Fibroblast of the aortic adventitia (primary cell): ENCODE measurements at places on chromosomes 6 and 20.

GRCh38 chr20:10502098-10502526 lies 67.0 kb downstream of the SLX4IP start:
- no peak for DNase-seq

- no peak for DNase-seq
Observed at GRCh38 chr20:38770546-38770945, 22.3 kb downstream of the ACTR5 start.

DNA sequence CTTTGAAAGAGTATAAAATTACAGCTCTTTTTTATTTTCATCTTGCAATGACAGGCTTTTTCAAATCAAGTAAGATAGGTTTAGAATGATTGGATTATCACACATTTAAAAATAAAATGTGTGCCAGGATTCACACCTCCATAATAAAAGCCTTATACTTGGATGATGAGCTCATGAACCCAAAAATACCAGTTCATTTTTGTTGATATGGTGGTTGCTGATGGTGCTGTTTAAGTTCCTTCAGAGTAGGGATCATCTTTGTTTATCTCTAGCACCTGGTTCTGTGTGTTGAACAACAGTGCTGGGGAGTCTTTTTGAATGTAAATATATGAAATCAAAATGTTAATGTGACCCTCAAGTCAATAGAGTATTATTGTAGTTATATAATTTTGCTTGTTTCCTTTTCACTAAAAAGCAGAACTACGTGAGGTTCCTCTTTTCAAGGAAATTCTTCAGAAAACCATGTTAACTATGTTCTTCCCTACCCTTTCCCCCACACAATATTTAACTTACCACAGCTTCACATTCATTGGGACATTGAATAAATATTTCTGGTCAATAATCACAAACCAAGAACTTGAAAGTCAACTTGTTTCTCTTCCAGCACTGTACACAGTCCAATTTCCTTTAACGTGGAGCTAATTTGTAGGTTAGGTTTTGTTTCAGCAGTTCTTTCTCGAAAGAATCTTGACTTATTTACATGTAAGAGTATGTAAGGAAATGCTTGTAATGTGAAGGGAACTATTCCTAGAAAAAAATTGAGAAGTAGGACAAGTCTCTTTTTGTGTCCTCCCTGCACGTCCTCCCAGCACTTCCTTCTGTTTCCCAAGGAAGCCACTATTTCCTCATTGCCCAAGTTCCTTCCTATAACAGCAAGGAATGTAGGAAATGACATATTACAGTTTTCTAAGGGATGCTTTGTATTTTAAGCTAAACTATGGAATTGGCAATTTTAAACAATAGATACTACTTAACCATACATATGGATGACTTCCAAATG lies 945.9 kb upstream of the CITED2 start:
- DNase-seq = peak; percentile 20

DNA sequence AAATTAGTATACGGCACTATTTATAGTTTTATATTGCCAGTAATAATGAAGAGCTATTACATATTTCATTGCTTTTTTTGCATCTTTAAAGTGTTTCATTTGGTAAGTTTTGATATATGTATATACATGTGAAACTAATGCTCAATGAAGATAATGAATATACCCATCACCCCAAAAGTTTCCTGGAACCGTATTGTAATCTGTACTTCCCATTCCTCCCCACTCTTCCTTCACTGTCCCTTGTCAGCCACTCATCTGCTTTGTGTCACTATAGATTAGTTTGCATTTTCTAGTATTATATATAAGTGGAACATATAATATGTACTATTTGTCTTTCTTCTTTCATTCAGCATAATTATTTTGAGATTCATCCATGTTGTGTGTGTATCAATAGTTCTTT lies 10.3 kb upstream of the TBC1D32 start:
- DNase-seq = no peak

DNA sequence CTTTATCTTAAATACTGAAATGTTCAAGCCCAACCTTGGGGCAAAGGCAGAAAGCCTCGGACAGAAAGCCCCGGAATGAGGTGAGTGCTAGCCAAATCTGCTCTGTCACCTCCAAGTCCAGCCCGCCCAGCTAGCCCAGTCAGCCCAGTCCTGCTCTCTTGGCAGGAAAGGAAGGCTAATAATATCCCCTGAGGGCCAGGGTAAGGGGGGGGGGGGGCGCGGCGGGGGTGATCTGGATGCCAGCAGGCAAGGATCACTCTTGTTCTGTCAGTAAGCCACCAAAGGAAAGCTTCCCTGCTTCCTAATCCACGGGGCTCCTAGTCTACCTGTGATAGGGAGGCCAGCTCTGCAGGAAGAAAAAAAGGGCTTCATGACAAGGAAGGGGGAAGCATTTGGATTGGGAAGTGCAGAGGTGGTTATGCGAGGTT lies 1.1 kb downstream of the NDRG3 start:
- peak; percentile 61 for DNase-seq

DNA sequence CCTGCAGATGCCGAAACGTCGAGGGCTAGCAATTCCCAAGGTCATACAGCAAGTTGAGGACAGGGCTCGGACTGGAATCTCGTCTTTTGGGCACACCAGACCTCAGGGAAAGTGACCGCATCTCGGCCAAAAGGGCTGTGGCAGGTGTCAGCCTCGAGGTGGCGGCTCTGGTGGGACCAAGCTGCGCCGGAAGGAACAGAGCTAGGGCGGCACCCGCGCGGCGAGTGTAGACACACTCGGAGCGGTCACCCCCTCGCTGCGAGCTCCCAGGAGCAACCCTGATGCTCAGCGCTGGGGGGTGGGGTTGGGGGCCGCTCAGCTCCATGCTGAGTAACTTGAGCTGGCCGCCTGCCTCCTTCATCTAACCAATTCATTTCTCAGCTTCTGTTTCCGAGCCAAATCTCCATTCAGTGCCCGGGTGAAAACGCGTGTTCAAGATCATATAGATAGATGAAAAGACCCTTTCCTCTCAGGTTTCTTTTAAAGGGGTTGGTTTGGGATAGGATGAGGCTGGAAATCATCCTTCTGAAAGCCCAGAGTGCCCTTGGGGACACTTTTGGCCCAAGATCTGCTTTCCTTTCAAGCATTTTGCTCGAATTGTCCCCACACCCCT lies 2.2 kb upstream of the TUBB2B start:
- peak; percentile 19 for DNase-seq

- DNase-seq = peak; percentile 53
Observed at GRCh38 chr6:163554663-163555062, 140.1 kb downstream of the QKI start.

DNA sequence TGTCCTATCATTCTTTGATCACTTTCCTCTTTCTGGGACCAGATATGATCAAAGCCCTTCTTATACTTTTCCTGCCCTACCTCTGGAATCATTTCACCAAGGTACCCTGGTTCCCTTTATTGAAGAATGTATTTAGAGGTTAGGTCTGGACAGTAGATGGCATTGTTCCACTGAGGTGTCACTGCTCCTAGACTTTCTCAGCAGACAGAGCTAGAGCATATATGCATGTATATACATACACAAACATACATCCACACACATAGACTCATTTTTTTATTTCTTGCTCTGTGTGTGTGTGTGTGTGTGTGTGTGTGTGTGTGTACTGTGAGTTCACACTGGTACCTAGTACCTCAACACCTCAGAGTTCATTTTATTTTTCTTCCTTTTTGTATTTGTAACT lies 40.9 kb downstream of the PTPRA start:
- no peak for DNase-seq
